Epithelial cell of esophagus (primary cell): ENCODE measurements at places on chromosomes 1 and 21.
A peak's percentile ranks its signal among the peaks of the same experiment; 100 is the strongest.

- DNase-seq, result no peak
These were observed 21.7 kb upstream of the LSS start for GRCh38 chr21:46250146-46250725.

DNA sequence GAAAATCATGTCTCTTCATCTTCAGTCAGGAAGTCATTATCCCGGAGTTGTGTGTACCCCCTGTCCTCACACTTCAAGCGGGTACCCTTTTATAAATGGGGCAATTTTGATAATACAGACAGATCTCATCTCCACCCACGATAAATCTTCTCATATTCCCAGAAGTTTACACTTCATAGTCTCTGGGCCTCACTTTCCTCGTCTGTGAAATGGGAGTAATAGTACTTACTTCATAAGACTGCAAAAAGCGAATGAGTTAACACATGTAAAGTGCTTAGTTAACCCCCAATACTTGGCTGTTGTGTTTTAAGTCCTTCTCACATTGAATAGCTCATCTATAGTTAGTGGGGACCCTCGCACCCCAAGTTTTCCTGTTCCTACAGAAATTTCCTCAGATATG is 820 bp downstream of the NUP210L start:
- no peak for DNase-seq

DNA sequence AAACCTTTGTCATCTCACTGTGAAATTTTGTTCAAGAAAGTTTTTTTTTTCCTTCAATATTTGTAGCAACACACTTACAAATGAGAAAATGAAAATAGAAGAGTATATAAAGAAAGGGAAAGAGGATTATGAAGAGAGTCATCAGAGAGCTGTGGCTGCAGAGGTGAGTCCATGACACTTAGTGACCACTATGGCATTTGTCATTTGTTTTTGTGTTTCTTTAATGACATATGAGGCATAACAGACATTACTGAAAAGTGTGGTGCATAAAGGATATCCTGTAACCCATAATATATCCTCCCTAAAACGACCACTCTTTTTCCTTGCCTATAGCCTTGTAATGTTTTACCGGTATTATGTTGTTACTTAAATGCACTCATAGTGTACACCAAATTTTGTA is 80.2 kb downstream of the VPS26C start:
- no peak for DNase-seq

DNA sequence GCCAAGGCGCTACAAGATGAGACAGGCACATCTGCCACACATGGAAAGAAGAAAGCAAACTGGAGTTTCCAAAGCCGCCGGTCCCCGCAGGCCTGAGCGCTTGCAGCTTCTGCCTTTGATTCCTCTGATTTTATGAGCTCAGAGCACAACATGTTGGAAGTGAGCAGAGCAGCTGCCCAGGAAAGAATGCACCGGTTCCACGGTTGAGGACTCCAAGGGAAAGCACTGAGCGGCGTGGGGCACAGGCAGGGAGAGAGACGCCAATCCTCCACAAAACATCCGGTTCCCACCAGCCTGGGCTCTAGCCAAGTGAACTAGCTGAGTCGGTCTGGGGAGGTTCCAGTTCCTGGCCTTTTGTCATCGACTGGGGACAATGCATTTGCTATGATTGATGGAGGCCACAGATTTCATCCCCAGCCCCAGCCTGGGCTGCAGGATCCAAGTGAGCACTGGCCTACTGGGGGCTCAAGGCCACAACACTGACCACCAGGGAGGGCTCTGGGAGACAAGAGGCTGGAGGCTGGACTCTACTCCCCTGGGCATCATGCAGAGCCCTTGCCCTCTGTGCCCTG is 253.1 kb upstream of the IRF2BP2 start:
- DNase-seq, result peak; percentile 41

DNA sequence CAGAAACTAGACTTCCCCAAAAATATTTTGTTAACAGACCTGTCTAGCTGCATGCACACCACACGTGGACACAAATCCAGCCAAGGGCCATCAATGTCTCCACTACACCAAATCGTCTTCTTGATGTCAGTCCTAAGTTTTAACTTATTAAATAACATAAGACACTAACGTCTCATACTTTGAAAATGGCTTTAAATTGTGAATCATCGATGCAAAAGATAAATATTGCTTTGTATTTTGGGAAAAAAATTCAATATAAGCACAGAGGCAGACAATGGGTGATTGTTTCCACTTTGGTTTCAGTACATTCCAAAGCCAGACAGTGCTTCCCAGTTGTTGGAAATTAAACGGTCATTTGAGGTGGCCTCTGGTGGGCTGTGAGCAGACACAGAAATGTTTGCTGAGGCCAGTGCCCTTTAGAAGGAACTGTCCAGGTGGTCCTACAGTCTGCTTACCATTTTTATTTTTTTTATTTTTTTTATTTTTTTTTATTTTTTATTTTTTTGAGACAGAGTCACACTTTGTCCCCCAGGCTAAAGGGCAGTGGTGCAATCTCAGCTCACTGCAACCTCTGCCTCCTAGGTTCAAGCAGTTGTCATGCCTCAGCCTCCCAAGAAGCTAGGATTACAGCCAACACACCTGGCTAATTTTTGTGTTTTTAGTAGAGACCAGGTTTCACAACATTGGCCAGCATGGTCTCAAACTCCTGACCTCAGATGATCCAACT is 1.8 kb upstream of the KIAA2013 start:
- DNase-seq, result no peak

DNA sequence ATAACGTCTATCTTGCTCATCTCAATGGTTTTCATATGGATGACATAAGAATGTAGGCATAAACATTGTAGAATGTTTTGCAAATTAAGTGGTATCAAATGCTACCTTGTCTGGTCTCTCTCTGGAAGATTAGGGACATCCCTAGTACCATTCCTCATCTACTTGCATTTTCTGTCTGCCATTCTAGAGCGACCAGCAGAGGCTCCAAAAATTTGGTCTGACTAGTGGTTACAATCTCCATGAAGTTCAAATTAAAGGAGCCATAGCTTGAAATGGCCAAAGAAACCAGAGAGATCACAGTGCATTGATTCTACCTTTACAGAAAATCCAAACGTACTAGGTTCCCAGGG is 1.1 kb downstream of the CD84 start:
- DNase-seq, result no peak

DNA sequence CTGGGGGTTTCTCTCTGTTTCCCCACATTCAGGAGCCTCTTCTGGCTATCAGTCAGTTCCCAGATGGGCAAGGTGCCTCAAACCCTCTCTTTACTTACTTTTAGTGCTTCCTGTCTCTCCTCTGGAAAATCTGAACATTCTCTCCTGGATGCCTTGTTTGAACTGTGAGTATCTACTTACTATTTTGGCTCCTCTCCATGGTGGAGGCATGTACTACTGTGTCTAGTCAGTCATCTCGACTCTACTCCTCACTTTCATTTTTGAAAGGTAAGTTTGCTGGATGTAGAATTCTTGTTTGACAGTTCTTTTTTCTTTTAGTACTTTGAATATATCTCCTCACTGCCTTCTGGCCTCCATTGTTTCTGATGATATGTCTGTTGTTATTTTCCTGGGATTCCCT is 70.9 kb upstream of the FAM78B start:
- no peak for DNase-seq

DNA sequence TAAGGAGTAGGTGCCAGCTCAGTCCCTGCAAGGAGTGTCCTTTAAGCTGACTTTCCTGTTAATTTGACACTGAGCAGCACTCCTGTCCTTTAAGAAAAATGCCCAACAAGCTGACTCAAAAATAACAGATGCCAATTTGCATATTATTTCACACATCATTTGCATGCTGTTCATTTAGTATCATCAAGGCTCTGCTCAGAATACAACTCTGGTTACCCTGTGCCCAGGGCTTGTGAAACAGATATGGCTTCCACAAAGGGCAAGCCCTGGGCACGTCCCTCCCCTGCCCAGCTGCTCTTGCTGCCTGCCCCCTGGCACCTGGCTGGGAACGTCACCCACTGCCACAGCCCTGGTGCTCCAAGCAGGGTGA is 10.3 kb downstream of the KCNN3 start:
- peak; percentile 19 for DNase-seq

GRCh38 chr1:159867664-159868026 is 5.2 kb upstream of the VSIG8 start:
- peak; percentile 86 for DNase-seq

DNA sequence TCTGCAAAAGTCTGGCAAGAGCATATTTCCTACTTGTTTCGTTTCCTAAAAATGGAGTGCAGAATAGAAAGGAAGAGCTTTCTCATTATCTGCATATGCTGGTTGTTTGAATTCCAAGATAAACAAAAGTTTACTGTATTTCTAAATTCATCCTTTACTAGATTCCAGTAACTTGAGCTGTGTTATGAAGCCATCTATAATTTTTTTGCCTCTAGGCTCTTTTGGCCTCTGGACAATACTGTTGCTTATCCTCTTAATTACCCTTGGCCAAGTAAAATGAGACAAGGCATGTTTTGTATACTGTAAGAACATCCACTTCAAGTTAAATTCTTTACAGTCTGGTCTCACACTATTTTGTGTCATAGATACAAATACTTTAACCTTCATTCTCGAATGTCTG is 45.6 kb upstream of the HFM1 start:
- no peak for DNase-seq

GRCh38 chr1:119541389-119541788 is 34.4 kb downstream of the HSD3B1 start:
- peak; percentile 9 for DNase-seq

GRCh38 chr1:185581020-185581419 is 153.2 kb upstream of the HMCN1 start:
- no peak for DNase-seq

DNA sequence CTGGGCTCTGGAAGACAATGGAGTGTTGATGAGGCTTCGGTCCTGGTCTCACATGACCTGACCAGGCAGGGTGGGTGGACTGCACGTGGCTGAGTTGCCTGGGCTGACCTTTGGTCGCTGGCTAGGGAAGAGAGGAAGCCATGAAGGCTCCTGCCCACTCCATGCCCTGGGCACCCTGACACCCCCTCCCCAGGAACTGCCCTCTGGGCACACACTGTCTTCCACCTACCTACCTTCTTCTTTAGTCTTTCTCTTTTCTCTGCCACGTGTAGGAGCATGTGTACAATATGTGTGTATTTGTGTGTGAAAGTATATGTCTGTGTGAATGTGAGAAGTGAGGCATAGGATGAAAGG is 15.1 kb downstream of the POU3F1 start:
- no peak for DNase-seq

DNA sequence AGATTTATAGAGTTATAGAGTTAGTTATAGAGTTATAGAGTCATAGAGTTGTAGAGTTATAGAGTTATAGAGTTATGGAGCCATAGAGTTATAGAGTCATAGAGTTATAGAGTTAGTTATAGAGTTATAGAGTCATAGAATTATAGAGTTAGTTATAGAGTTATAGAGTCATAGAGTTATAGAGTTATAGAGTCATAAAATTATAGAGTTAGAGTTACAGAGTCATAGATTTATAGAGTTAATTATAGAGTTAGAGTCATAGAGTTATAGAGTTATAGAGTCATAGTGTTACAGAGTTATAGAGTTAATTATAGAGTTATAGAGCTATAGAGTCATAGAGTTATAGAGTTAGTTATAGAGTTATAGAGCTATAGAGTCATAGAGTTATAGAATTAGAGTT is 32.1 kb downstream of the UBASH3A start:
- DNase-seq, result no peak

- DNase-seq, result no peak
These were observed 28.8 kb downstream of the PADI6 start for GRCh38 chr1:17400725-17401341.

GRCh38 chr1:197181982-197182381 is 35.5 kb upstream of the ASPM start:
- DNase-seq, result no peak

- peak; percentile 51 for DNase-seq
These were observed 43.5 kb downstream of the LGR6 start for GRCh38 chr1:202237052-202237451.
